CD4-positive, alpha-beta T cell treated with Interleukin-10 for 1 hour (primary cell): ENCODE measurements at places on chromosomes 1 and 21.

DNA sequence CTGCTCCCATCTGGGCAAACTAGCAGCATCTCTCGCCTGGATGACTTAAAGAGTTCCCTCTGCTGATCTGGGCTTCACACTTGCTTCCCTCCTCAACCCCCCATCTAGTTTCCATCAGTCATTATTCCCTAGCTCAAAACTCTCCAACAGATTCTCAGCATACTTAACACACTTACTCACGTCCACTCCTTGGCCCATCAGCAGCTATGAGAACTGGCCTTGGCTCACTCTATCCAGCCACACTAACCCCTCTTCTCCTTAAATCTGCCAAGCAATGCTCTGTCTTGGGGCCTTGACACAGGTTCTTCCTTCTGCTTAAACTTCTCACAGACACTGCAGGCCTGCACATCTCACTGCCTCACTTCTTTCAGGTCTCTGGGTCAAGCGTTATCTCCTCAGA lies 41.6 kb downstream of the GNG12 start:
- no peak for DNase-seq

GRCh38 chr1:214862421-214862820 lies 220.1 kb upstream of the KCNK2 start:
- no peak for DNase-seq

DNA sequence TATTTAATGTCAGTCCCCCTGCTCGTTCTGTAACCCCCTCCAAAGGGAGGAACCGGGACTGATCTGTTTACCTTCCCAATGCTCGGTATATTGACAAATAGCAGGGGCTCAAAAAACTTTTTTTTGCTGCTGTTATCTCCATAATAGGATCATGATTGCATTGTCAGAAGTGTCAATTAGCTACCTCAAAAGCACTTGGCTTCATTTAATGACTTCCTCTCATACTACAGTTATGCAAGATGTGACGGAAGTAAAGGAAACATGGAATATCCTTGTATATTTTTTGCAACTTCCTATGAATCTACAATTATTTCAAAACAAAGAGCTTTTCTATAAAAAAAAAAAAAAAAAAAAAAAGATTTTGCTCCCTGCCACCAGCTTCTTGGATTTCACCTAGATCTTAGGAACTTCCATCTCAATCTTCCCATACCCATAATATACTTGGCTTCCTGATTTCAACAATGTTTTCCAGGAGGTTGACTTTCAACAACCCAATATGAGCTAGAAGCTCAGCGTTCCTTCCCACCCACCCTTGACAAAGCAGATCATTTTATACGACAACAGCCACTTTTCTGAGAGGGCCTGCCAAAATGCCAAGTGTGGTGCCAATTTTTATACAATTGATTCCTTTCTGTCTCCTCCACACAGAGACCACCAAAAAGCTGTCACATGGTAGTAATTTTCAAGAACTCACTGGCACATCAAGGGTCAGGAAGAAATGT lies 71.7 kb downstream of the SETD4 start:
- DNase-seq = no peak

GRCh38 chr1:189357317-189357716 lies 1120.3 kb downstream of the BRINP3 start:
- no peak for DNase-seq

DNA sequence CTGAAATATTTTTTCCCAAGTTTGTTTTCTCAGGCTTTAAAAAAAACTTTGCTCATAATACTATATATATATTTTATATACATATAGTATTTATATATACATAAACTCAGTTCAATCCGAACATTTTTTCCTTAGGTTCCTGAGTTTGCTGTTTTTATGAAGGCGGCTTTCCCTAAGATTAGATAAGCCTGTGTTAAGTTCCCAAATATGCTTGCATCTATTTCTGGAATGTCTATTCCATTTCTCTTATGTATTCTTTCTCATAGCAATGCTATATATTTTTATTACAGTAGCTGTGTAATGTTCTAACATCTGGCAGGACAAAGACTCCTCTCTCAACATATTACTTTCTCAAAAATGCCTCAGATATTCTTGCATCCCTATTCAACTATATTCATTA lies 45.9 kb downstream of the ADSS2 start:
- no peak for DNase-seq

- no peak for DNase-seq
These were observed 257.5 kb upstream of the PRMT6 start for GRCh38 chr1:106798991-106799390.

DNA sequence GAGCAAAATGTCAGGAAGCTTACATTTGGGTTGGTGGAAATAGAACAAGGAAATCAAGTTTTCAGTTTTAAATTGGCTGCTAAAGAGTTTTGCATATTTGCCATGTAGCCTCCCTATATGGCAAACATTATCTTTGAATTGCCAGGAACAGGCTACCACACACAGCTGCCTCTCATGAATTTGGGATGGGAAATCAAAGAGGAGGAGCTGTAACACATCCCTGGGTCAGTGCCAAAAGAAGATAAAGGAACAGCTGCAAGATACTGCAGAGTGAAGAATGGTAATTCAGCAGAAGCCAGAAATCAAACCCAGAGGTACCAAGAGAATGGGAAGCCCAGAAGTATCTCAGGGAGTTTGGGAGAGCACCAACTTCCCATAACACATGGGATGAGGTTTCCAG lies 18.6 kb upstream of the RASAL2 start:
- DNase-seq = no peak

- no peak for DNase-seq
These were observed 1.1 kb upstream of the COA6 start for GRCh38 chr1:234372011-234372757.

DNA sequence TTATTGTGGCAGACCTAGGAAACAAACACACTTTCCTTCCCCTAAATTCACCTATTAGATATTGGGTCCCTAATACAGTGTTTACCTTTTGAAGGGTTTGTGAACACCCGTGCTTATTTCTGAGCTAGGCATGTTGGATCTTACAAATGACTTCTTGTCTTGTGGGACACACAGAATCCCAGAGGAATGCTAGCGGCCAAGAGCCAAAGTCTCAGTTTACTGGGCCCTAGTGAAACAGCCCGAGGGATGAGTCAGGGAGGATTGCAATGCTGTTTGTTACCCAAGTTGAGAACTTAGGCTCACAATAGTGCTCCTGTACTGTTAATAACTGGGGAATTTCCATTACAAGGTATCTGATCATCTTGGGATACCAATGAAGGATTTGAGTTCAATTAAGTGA lies 100.1 kb upstream of the AKT3 start:
- no peak for DNase-seq
